ENCODE measurements at places on chromosomes 7 and 10.

GRCh38 chr10:78996792-78997129 lies 72.0 kb upstream of the ZMIZ1 start:
- DNase-seq, result no peak

DNA sequence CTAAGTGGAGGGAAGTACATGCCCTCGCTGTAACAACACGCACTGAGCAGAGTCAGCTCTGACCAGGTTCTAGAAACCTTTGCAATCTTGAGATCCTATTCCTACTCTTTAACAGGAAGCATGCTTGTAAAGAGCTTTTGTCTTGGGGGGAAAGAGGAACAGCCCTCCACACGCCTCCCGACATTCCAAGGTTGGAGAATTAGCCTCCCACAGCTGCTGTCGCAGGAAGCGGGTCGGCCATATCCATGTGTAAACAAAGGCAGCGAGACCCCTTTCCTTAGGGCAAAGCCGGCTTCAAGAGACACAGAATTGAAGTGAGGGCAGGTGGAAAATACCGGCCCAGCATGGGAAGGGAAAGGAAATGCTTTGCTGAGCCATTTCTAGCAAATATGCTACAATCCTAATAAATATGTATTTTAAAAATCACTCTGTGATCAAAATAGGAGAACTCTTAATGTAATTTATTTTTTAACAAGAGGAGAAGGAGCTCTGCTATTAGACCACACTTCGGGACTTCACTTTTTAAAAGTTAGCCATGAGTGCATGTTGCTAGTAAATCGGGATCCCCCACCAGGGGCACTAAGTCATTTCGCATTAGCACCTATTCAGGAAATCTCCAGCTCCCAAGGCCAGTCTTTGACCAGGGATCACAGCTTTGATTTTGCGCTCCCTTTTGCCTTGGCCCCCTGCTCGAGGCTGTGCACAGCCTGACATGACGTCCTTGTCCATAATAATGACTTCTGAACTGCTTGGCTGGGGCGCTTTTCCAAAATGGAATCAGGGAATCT lies 55.9 kb downstream of the FAM204A start:
- no peak for DNase-seq

DNA sequence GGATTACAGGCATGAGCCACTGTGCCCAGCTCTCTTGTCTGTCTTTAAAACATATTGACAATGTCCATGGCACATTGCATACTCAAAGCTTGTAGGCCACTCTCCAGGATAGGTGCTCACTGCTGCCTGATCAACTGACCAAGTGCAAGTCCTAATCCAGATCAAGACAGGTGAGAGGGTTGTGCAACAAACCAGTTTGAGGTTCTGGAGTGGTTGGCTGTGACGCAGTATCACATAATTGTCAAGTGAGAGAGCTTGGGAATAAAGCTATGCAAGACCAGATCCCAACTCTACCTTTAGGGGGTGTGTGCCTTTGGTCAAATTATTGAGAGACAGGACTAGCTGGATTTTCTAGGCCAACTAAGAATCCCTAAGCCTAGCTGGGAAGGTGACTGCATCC lies 43.0 kb upstream of the OPN4 start:
- no peak for DNase-seq

DNA sequence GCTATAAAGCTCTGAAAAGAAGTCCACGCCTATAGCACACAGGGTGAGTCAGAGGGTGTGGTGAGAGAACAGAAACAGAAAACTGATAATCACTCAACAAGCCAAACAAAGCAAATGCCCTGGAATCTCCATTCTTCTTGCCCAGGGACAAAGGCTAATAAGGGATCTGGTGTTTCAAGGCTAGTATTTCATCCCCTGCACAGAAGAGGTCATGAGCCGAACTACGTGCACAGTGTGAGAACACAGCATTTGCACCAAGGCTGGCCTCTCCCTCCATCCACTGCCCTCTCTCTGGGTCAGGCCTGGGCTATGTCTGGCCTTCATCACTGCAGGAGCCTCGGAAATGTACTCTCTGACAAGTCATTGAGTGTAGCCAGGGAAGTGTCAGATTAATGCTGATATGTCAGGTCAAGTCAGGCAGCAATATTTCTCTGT lies 42.7 kb downstream of the PRR15 start:
- DNase-seq, result no peak

DNA sequence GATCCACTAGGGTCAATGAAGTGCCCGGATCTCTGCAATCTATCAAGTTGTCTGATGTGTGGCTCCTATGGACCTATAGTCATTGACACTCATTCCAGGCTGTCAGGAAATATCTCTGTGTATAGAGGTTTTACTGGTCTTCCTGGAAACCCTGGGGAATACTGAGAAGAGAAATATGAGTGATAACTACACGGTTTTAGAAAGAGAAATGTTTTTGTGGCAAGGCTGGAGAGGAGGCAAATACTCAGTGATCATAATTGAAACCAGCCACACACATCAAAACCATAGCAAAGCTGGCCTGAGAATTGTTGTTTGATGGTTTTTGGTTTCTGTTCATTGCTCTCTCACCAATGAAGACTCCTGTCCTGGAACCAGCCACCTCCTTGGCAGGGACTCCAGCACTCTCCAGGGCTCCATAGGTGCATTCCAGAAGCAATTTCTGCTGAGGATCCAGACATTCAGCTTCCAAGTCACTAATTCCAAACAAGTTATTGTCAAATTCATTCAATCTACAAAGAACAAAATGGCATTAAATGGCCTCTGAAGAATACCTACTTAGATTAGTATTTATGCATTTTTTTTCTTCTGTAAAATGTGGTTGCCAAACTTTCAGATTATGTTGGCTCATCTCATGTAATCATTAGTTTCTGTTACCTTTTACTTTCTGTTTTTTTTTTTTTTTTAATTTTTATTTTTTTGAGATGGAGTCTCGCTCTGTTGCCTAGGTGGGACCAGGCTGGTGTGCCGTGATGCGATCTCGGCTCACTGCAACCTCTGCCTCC lies 108.6 kb upstream of the ABI1 start:
- DNase-seq, result no peak

DNA sequence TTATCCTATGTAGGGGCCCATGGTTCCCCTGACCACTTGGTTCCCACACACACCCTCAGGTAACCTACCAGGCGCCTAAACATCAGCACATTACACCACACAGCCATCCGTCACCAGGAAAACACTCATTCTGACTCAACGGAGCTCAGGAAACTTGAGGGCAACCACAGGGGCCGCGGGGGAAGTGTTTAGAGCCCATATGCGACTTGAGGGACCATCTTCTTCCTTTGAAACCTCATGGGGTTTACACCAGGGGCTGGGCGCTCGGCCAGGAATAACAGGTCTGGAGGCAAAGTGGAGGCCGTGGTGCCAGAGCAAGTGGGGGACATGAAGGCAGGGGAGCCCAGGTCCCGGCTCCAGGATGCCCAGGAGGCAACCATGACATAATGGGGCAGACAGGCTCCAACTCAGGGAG lies 1.5 kb downstream of the STX1A start:
- DNase-seq, result peak; percentile 66

DNA sequence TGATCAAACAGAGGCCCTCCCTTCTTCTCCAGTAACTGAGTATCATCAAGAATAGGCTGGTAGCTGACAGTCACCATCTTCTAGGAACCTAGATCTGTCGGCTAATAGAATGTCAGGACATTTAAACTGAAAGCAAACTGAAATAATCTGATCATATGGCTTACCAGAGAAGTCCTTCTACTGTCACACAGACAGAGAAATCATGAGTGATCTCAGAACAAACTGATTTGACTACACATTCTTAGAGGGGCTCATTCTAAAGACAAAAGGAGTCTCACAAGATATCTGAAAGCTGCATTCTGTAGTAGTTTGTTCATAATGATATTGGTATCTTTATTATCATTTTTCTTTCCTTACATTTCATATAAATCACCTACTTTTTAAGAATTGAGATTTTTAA lies 130.9 kb upstream of the ADCY1 start:
- DNase-seq, result no peak

- DNase-seq, result no peak
Observed at GRCh38 chr10:120342115-120342714, 114.8 kb upstream of the PLPP4 start.

DNA sequence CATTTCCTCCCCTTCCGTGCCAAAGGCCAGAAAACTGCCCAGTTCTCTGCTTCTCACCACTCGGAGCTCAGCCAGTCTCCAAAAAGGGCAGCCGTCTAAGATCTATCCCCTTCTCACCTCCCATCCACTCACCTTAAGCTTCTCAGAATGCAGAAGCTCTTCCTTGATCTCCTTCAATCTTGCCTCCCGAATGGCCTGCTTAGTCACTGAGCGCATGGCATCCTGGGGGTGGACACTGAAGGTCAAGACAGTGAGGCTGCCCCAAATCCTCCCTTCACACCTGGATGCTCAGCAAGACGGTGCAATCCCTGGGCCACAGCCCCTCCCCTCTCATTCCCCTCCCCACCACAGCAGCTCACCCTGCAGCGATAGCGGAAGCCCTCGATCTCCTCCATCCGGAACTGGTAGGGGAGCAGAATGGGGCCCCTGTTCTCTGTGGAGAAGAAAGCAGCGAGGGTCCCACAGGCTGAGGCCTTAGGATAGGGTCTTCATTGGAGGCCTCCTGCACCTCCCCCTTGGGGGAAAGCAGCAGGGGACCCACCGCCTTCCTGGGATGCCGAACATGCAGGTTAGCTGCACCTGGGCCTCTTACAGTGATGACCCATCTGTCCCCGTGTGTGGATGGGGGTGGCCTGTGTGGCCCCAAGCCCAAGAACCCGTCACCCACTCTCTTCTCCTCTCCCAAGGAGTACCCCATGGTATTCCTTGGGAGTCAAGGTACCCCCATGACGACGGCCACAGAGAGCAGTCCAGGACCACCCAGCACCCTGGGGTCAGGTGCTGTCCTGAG lies 4.7 kb downstream of the DDX56 start:
- no peak for DNase-seq
